ENCODE measurements at places on chromosomes 4 and X.

DNA sequence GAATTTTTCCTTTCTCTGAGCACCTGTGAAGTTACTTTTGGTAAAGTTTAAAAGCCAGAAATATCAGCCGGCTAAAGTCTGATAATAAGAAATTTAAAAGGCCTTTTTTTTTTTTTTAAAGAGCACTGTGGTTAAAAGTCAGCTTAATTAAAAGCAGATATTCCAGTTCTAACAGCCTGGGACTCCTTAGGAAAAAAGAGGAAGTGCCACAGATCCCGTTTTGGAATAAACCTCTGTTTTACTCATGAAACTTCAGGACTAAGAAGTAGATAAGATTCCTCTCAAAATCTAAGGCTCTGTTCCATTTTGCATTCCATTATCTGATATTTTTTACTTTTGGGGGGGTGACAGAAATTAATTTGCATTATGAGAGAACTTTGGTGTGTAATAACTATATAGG is 37.8 kb downstream of the ABCB7 start:
- DNase-seq = no peak

GRCh38 chrX:38347136-38347535 is 5.3 kb upstream of the OTC start:
- DNase-seq = no peak

DNA sequence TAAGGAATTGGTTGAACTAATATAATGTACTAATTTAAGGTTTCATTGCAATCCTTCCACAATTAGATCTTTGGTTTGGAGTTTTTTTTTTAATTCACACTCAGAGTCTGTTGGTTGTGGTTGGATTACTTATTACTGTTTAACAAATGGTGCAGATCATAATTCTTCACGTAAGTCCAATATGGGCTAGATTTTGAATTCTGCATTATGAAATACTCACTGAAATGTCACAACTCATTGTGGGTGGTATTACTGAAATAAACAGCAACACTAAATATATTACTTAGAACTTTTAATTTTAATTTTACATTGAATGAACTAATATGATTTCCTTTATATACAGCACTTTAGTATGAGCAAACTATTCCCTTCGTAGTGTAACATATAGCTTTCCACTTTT is 94.2 kb upstream of the MYOZ2 start:
- no peak for DNase-seq

DNA sequence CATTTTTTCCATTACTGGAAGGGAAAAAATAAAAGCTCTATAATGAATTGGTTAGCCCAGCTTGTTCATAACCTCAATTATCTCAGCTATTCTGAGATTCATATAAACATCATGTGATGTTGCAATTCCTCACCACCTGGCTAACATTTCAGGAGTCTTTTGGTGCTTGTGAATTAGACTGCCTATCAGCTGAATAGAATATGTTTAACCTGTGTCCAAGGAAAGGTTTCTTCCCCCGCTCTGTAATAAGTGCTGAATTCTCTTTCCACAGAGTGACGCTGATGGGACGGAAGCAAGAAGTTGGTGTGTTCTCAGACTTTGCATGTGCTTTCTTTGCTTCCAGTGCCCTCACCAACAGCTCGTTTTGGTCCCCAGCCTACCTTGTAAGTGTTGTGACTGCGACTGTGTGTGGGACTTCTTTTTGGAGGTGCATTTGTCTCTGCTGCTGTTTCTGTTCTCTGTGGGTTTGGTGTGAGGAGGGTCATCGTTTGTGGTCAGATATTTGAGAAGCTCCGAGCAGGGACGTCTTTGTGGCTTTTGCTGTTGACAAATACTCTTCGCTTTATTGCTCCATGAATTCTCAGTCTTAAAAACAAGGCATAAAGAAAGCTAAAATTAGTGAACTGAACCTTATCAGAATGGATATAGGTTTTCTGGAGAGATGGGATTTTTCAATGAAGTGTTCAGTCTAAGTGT is 61.7 kb downstream of the PPARGC1A start:
- no peak for DNase-seq

- DNase-seq = no peak
Measured at GRCh38 chr4:74638001-74638400, 156.3 kb downstream of the BTC start.

GRCh38 chrX:17412692-17413091 is 37.7 kb downstream of the NHS start:
- no peak for DNase-seq

- no peak for DNase-seq
Measured at GRCh38 chr4:163967263-163967662, 472.8 kb downstream of the TMA16 start.

- DNase-seq = no peak
Measured at GRCh38 chr4:168248176-168248710, 70.3 kb downstream of the DDX60 start.

DNA sequence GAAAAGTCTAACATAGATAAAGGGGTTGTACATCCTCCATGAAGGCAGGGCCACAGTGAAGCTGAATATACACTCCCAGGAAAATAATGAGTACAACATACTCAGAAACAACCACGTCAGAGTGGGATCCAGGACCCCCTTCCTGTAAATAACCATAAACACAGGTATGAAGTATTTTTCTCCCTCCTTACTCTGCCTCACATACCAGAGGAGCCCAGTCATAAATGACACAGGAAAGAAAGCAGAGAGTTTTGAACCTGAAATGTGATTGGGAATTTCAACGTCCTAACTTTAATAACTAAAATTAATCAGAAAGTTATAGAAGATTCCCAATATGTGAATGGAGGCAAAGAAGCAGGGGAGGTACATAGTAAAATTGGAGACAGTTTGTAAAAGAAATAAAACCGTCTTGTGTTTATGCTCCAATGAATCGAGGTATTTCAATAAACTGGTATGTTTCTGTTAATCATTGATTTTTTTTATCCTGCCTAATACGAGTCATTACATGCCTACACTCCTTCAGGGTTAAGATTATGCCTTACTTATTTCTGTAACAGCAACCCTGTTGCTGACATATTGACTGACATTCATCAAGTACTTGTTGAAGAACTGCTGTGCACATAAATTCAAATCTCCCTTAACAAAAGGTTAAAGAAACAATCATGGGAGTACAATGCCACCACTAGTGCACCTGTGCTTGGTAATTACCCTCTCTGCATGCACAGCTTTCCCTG is 431.3 kb downstream of the KCNIP4 start:
- DNase-seq = no peak
